ENCODE measurements at places on chromosomes 6 and 20. TPM values are rescaled to one million over a fixed set of nuclear protein-coding genes. Genes with fewer than 3 reads are reported as not detected.

DNA sequence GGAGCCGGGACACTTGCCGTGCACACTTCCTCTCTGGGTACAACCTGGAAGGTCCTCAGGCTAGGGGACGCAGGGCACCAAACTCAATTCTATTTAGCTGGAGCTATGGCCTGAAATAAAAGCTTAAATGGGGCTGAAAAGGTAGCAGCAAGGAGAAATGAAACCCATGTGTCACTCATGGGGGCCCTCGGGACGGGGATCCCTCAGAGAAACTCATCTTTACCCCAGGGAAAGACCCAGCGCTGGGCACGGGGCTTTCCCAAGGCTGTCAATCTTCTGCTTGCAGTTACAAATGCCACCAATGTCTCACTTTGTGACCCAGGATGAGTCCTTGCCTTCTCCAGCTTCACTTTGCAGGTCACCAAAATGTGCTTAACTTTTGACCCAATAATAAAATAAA lies 16.5 kb downstream of the SNAI1 start:
- no peaks in the 10 kb centered on the region for H3K36me3 ChIP-seq
- H3K4me1 ChIP-seq: peaks cover 15% of the 10 kb centered on the region
- DNase-seq: no peak

- peak overlapping the region; percentile 88 for H3K4me3 ChIP-seq
- no peaks in the 10 kb centered on the region for H3K27me3 ChIP-seq
- peak overlapping the region; percentile 65 for H3K27ac ChIP-seq
- H3K4me1 ChIP-seq: peaks cover 32% of the 10 kb centered on the region
- DNase-seq: no peak
Observed at GRCh38 chr6:107490566-107491137, 735 bp downstream of the SOBP start.

GRCh38 chr6:14396392-14396791 lies 278.8 kb downstream of the CD83 start:
- H3K4me1 ChIP-seq: no peaks in the 10 kb centered on the region
- H3K27me3 ChIP-seq: no peaks in the 10 kb centered on the region
- DNase-seq: no peak
- no peak overlapping the region for H3K27ac ChIP-seq

The ADAM33 gene
- total RNA-seq: not detected

DNA sequence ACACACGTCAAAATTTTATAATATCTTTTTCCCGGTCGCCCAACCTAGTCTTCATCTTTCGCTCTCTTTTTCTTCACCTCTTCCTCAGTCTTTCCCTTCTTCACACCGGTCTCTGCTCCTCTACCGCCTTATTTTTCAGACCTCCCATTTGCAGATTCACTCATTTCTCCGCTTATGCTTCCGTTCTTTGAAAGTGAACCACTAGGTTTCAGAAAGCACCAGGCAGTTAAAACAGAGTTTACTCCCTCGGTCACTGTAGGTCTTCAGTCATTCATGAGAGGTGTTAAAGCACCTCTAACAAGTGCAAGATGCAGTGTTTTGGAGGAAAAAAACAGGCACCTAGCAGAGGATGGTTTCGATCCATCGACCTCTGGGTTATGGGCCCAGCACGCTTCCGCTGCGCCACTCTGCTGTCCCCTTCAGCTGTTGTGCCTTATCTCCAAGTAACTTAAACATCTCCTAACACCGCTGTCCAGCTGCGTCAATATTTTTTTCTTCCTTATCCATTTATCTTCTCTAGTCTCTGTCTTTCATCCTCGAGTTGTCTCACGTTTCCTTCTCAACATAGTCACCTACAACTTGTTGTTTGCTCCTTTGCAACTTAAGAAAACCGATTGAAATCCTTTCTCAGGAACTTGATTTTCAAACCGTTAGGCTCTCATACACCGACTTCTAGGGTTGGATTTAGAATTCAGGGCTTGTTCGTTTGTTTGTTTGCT lies 119.7 kb upstream of the ZNF184 start:
- no peaks in the 10 kb centered on the region for H3K36me3 ChIP-seq
- no peaks in the 10 kb centered on the region for H3K27me3 ChIP-seq
- H3K4me3 ChIP-seq: no peak overlapping the region
- no peak overlapping the region for H3K27ac ChIP-seq
- no peaks in the 10 kb centered on the region for H3K4me1 ChIP-seq
- DNase-seq: peak; percentile 22

The SLC52A3 gene
- total RNA-seq: not detected

- no peak for DNase-seq
- H3K4me1 ChIP-seq: peaks cover 8% of the 10 kb centered on the region
- H3K4me3 ChIP-seq: no peak overlapping the region
- no peaks in the 10 kb centered on the region for H3K36me3 ChIP-seq
- no peak overlapping the region for H3K27ac ChIP-seq
- no peaks in the 10 kb centered on the region for H3K27me3 ChIP-seq
Observed at GRCh38 chr6:7060769-7061516, 46.8 kb upstream of the RREB1 start.

The VWA7 gene
- total RNA-seq: 0.28 TPM

The SLC13A3 gene
- not detected for total RNA-seq

DNA sequence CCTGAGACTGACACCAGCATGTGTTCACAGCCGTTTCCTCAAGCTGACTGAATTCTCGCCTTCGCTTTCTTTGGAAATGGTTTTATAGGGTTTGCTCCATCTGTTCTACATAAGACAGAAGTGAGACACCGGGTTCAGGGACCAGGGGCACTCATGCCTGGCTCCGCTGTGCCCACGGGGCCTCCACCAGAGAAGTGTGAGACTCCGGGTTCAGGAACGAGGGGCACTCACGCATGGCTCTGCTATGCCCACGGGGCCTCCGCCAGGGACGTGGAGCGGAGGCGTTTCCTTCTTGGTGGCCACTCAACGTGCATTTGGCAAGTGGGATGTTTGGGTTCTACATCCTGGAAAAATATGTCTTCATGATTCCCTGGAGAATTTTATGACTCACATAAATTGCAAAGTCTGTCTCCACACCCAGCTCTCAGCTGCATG lies 106.6 kb downstream of the RNASET2 start:
- no peak overlapping the region for H3K4me3 ChIP-seq
- H3K27ac ChIP-seq: no peak overlapping the region
- H3K27me3 ChIP-seq: 0 out of 2 replicates have a peak, but pooled peaks cover 2% of the 10 kb centered on the region
- H3K36me3 ChIP-seq: no peaks in the 10 kb centered on the region

DNA sequence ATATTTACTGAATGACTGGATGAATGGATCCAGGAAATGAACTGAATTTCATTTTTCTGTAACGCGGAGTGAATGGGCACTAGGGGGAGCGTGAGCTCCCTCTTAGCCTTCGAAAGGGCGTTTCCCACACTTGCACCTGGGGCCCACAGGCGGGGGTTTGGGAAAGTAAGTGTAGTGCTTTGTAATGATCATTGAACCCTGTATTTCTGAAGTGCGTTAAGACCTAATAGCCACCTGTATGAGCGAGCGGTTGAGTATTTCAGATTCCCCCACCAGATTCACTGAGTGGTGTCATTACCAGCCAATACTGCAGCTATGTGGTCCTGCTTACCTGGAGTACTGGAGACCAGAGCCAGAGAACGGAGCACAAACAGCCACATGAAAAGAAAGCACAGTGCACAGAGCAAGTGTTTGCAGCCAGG lies 10.5 kb downstream of the SYTL3 start:
- no peaks in the 10 kb centered on the region for H3K36me3 ChIP-seq
- H3K4me3 ChIP-seq: no peak overlapping the region
- H3K27me3 ChIP-seq: no peaks in the 10 kb centered on the region

DNA sequence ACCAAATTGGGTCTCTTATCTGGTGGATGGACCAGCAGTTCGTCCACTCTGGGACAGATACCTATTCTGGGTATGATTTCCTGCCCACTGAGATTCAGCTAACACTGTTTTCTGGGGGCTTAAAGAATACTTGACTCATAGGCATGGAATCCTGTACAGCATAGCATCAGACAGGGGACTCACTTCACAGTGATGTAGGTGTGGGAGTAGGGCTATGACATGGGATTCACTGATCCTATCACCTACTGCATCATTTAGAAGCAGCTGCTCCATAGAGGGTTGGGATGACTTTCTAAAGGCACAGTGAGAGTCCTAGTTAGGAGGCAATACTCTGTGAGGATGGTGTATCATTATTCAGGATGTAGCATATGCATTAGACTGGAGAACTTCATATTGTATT lies 74.5 kb upstream of the AHI1 start:
- no peaks in the 10 kb centered on the region for H3K36me3 ChIP-seq
- DNase-seq: no peak
- no peak overlapping the region for H3K27ac ChIP-seq
- H3K4me1 ChIP-seq: peaks cover 22% of the 10 kb centered on the region

The LIME1 gene
- 4.5 TPM for total RNA-seq

The GSTA2 gene
- not detected for total RNA-seq

- H3K4me3 ChIP-seq: no peak overlapping the region
- DNase-seq: no peak
- H3K36me3 ChIP-seq: no peaks in the 10 kb centered on the region
- H3K27ac ChIP-seq: no peak overlapping the region
- H3K4me1 ChIP-seq: no peaks in the 10 kb centered on the region
Observed at GRCh38 chr20:36642136-36642535, 3.9 kb downstream of the SLA2 start.

DNA sequence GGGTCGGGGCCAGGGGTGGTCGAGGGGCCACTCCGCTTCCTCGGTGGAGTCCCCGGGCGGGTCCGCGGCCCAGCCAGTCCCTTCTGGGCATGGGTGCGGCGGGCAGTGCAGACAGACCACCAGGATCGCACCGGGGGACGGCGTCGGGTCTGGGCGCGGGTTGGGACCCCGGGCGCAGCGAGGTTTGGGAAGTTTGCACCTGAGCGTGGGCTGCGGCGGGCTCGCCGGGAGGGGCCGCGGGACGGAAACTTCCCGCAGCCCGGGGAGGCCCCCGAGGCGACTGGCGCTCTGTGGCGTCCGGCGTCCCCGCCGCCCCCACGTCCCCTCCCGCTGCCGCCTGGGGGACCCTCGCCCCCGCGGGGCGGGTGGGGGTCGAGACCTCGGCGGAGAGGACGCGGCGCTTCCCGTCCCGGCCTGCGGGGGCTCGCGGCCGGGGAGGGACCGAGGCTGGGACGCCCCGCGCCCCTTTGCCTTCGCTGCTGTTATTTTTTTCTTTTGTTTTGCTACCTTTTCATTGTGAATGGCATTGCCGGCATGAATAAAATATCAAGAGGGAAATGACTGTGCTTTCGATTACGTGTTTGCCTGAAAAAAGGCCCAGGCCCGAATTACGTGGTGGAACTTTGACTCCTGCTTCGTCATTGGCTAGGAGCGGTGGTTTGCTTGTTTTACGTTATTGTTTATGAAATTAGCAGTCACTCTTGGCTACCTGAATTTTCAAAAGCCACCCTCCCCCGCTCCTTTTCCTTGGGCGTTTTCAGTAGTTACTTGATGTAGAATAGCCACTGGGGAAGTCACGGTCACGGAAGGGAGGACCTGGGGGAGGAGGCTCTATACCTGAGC lies 703 bp downstream of the SNX9 start:
- no peaks in the 10 kb centered on the region for H3K4me1 ChIP-seq
- DNase-seq: peak; percentile 23

DNA sequence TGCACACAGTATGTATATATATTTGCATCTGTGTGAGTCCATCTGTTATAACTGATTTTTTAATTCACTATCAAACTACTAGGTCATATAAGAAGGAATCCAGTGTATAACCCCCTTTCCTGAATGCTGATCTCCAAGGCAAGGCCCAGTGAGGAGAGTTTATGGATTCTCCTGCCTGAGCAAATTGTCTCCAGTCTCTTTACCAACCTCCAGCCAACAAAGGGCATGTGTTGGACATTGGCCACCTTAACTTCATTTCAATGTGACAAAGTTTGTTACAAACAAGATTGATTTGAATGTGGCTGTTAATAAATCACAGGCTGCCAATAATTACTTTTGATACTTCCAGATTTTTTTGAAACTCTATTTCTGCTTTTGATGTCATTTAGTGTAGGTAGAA lies 191.6 kb downstream of the HAO1 start:
- H3K27ac ChIP-seq: no peak overlapping the region
- no peaks in the 10 kb centered on the region for H3K36me3 ChIP-seq
- H3K27me3 ChIP-seq: no peaks in the 10 kb centered on the region
- no peak overlapping the region for H3K4me3 ChIP-seq

The ZC3H12D gene
- total RNA-seq: not detected

- DNase-seq: peak; percentile 45
- peaks cover 7% of the 10 kb centered on the region for H3K4me1 ChIP-seq
- peaks cover 12% of the 10 kb centered on the region for H3K36me3 ChIP-seq
- H3K4me3 ChIP-seq: no peak overlapping the region
Observed at GRCh38 chr6:41561931-41562911, 16.0 kb downstream of the FOXP4 start.

GRCh38 chr6:43705996-43706395 lies 18.4 kb upstream of the MRPS18A start:
- H3K27me3 ChIP-seq: no peaks in the 10 kb centered on the region
- no peak for DNase-seq
- H3K36me3 ChIP-seq: no peaks in the 10 kb centered on the region
- H3K27ac ChIP-seq: no peak overlapping the region
- no peak overlapping the region for H3K4me3 ChIP-seq
- peaks cover 55% of the 10 kb centered on the region for H3K4me1 ChIP-seq

The CCN2 gene
- total RNA-seq: 2.3 TPM

DNA sequence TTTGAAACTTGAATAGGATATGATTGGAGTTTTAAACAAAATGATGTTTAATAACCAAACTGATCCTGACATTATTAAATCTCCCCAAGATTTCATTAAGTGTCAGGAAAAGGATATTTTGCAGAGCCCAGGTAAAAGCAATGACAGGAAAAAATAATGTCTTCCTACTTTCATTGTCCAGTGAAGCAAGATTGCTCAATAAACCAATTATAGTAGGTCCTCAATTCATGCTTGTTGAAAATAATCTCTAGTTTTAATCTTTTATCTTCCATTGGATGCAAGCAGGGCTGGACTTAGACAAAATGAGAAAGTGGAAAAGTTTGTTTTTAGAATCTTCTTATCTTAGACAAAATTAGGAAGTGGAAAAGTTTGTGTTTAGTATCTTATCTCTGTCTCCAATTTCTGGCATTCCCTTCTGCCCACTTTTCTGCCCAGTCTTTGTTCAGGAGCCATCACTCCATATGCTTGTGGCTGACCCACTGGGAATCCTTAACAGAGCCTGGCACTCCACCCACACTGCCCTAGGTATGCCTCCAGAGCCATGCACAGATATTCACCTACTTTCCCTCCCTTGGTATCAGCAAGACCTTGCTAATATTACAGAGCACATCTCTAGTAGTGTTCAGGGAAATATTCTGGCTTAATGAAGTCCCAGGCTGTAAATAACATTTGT lies 57.0 kb upstream of the CARMIL1 start:
- H3K27me3 ChIP-seq: no peaks in the 10 kb centered on the region
- H3K4me3 ChIP-seq: no peak overlapping the region
- H3K27ac ChIP-seq: no peak overlapping the region
- no peak for DNase-seq
- no peaks in the 10 kb centered on the region for H3K4me1 ChIP-seq

- DNase-seq: no peak
- H3K36me3 ChIP-seq: no peaks in the 10 kb centered on the region
- H3K4me1 ChIP-seq: peaks cover 15% of the 10 kb centered on the region
- H3K27ac ChIP-seq: no peak overlapping the region
- H3K4me3 ChIP-seq: no peak overlapping the region
- H3K27me3 ChIP-seq: no peaks in the 10 kb centered on the region
Observed at GRCh38 chr6:88443554-88443953, 277.4 kb upstream of the CNR1 start.

- no peaks in the 10 kb centered on the region for H3K4me1 ChIP-seq
- H3K4me3 ChIP-seq: no peak overlapping the region
- no peak overlapping the region for H3K27ac ChIP-seq
- no peaks in the 10 kb centered on the region for H3K36me3 ChIP-seq
- H3K27me3 ChIP-seq: no peaks in the 10 kb centered on the region
Observed at GRCh38 chr6:85966828-85967227, 324.1 kb upstream of the SYNCRIP start.

The ADGRB3 gene
- total RNA-seq: 6.0 TPM

The ABT1 gene
- total RNA-seq: 26.6 TPM

The MATN4 gene
- 0.18 TPM for total RNA-seq

The COL21A1 gene
- total RNA-seq: 1.2 TPM

- DNase-seq: peak; percentile 5
- H3K36me3 ChIP-seq: no peaks in the 10 kb centered on the region
Observed at GRCh38 chr6:151948002-151948743, 140.7 kb downstream of the ESR1 start.

Measured in SJCRH30 (cell line).